ENCODE measurements at places on chromosomes 5 and 9.

GRCh38 chr9:115212125-115212605, 94.2 kb upstream of the TNC start:
- no peak for DNase-seq

- DNase-seq = no peak
Measured at GRCh38 chr5:55578771-55579170, 44.0 kb upstream of the PLPP1 start.

DNA sequence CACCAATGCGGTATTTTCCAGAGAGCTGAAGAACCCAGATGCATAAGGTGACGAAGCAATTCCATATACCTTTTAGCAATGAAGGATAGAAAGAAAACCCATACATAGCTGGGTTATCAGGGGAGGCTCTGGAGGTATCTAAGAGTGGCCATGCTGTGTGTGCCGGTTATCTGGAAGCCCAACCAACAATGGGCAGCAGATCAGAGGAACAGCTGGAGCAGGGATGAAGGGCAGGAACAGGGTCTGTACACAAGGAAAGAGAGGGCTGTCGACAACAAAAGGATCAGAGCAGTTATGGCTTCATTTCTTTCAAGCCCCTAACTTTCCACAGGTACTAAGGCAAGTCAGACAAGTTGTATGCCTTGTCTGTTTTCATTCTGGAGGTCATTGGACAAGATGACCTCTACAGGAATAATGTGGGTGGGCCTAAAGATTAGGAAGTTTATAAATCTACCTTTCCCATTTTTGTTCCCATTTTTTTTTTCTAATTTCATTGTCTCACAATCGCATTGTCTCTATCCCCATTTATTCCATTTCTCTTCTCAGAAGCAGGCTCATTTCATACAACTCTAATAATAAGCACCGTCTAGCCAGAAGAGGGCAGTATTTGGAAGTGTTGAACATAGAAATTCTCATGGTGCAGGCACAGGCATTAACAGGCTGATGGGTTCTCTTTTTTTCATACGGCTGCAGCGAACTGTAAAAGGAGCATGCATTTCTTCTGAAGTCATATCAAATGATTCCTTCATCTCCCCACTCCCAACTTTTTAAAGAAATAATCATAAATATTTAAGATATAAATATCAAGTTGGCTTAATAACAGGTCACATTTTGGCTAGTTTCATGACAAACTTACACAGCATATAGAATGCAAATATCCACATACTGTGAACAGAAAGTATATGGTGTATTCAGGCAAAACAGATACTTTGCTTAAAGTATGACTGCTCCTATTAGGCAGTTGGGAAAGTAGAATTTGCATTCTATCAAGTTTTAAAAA, 63.5 kb downstream of the ZNF474 start:
- DNase-seq = peak; percentile 70

DNA sequence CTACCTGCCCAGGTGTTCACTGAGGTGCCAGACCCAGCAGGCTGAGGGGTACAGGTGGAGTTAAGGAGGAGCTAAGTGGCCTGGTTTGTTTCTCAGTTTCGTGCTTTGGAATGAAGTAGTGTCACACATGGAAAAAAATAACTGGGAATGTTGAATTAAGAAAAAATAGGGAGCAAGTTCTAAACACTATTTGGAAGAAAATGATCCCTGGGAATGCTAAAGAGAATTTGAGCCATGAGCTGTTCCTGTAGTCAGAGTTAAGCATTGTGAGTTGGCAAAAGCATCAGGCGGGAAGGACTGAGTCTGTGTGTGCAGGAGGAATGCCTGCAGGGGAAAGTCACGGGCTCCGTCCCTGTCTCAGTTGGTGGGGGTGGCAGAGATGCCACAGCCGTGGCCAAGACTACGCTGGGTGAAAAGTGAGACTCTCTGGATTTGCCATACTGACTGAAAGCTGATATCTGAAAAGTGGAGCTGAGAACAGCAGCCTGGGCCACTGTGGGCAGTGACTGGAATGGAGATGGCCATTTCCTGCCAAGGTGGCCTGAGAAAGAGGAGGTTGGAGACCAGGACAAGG, 37.0 kb downstream of the SYK start:
- DNase-seq = no peak

- DNase-seq = no peak
Measured at GRCh38 chr5:77369566-77369965, 122.5 kb downstream of the WDR41 start.

- no peak for DNase-seq
Measured at GRCh38 chr5:153774686-153775085, 264.0 kb downstream of the FAM114A2 start.

- DNase-seq = peak; percentile 80
Measured at GRCh38 chr5:107893642-107894041, 222.9 kb upstream of the EFNA5 start.

- no peak for DNase-seq
Measured at GRCh38 chr9:22649384-22649783, 202.8 kb downstream of the DMRTA1 start.

DNA sequence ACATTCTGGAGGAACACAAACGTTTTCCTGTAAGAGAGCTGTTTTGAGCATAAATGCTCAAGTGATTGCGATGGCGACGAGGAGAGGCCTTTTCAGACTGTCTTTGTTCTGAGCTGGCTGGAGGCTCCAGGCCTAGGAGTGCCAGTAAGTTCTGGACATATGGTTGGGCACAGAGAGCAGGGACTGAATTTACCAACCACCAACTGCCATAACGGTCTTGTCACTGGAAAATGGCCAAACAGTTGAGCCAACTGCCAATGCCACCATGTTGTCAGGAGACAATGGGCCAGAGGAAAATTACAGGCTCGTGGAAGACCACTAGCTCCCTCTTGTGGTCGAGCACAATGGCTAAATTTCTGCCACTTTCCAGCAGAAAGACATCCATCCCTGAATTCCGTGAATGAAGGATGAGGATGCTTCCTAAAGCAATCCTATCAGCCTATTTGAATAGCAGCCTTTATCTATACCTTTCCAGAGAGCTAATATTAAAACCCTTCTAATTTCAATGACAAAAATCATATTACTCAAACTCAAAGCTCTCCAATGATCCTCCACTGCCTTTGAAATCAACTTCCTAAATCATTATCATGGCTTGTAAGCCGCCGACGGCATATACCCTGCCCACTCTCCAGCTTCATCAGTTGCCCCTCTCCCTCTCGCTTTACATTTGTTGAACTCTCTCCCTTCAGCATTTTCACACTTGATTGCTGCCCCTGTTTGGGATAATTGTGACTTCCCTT, 66.9 kb upstream of the GLIS3 start:
- DNase-seq = peak; percentile 39

- no peak for DNase-seq
Measured at GRCh38 chr9:134461426-134461982, 135.2 kb downstream of the RXRA start.

DNA sequence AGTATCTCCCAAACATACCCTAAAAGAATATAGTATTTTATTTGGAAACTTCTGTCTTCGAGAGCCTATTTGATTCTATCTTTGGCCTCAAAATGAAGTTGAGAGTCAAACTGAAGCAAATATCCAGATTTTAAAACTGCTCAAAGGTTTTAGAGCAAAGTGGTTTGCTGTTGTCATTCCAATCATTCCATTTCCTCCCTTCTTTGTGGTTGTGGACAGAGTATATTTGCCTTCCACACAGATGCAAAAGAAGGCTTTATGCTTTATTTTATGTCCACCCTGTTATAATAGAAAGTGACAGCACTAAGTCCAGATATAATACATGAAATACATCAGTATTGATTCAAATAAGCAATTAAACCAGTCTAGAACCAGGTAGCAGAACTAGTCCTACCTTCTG, 12.4 kb downstream of the GZMK start:
- peak; percentile 58 for DNase-seq

GRCh38 chr9:125705893-125706292, 1.1 kb downstream of the MAPKAP1 start:
- DNase-seq = no peak

- DNase-seq = no peak
Measured at GRCh38 chr5:9347541-9348295, 198.2 kb downstream of the SEMA5A start.

- no peak for DNase-seq
Measured at GRCh38 chr9:36713515-36714490, 141.1 kb downstream of the MELK start.

DNA sequence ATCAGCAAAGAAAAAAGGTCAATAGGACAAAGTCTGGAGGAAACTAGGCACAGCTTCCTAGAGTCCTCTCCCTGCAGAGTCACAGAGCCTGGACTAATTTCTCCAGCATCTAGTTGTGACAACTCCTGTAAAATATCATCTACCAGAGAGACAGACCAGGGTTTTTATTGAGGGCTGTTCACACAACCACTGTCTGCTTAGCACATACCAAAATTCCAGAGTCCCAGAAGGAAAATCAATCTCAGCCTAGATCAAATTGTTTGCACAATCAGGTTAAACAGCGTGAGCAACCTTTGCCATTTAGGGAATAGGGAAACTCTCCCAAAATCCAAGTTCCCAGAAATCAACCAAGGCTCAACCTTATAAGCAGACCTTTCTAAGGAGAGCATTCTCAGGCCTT, 190.3 kb downstream of the SYK start:
- peak; percentile 64 for DNase-seq

GRCh38 chr9:6852243-6852963, 94.6 kb downstream of the KDM4C start:
- DNase-seq = no peak

DNA sequence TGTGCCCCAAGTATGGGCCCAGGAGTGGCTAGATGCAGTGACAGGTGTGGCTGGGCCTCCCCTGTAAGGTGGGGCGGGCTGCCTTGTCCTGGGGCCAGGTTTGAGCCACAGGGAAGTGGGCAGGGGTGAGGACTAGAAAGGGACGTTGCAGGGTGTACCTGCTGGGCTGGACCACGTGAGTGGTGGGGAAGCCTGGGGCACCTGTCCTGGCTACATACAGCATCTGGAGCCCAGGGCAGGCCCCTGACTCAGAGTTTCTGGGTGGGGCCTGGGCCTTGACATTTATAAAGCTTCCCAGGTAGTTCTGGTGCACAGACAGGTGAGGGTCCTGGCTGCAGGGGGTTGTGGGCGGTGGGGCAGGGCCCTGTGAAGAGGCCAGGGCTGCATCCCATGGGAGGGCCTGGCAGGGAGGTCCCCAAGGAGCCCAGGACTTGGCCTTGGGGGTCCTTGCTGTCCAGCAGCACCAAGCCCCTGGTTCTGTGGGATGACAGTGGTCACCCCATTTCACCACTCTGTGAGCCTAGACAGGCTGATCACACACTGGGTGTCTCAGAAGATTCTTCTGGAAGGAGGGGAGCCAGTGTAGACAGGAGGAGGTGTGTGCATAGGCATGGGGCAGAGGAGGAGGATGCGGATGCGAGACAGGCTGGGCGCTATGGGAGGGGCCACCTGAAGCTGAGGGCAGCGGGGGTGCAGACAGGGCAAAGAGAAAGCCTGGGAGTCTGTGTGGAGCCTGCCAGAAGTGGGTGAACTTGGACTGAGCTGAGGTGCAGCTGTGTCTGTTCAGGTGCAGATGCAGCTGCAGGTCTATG, 94.0 kb downstream of the PHF2 start:
- peak; percentile 13 for DNase-seq

DNA sequence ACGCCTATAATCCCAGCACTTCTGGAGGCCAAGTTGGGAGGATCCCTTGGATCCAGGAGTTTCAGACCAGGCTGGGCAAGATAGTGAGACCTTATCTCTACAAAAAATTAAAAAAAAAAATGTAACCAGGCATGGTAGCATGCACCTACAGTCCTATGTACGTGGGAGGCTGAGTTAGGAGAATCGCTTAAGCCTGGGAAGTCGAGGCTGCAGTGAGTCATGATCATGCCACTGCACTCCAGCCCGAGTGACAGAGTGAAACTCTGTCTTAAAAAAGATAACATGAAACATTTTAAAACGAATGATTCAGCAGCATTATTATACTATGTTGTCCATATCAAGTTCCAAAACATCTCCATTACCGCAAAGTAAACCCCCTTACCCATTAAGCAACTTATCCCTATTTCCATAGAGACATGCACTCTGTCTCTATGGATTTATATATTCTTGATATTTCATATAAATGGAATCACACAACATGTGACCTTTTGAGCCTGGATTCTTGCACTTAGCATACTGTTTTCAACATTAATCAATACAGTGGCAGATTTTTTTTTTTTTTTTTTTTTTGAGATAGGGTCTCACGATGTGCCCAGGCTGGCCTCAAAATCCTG, 56.9 kb upstream of the MTMR12 start:
- no peak for DNase-seq

DNA sequence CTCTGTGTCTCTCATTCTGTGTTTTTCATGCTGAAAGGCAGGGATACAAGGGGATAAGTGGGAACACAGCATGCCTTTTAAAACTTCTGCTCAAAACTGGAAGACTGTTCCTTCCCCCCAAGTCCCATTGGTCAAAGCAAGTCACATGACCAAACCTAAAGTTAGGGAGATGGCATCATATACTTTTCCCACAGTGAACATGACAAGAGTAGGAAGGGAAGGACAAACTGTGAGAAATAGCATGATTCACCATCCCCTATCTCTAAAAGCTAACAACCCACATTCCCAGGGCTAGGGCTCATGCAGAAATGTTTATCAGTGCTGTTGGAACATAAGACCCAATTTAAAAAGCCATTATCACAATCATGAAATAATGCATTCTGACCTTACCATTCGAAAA, 24.2 kb upstream of the SHISAL2B start:
- peak; percentile 43 for DNase-seq

DNA sequence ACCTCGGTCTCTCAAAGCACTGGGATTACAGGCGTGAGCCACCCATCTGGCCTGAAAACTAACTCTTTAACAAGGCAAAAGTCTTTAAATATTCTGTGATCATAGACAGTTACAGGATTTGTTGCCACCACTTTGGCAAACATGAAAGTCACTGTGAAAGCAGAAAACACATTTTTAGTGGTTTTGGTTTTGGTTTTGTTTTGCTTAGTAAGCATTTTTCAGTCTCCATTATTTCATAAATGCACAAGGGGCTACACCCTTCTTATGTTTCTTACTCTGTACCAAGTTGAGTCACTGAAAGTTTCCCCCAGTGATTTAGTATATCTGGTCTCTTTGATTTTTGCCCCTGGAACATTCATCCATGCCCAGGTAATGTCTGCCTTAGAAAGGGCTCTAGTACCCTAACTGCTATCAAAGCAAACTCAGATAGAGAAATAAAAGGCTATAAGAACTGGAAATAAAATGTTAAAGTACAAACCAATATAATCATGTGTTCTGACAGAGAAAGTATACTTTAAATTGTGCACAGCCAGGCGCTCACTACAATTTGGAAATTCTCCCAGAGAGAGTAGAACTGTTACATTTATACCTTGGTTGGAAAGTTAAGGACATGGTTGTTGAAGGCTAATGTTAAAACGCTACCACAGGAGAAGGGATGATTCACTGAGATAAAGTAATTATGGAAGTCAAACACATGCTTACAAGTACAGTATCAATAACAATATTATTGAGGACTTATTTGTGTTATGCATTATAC, 1022.5 kb upstream of the DMAC1 start:
- peak; percentile 8 for DNase-seq

GRCh38 chr5:44933686-44934085, 124.9 kb downstream of the MRPS30 start:
- DNase-seq = no peak

DNA sequence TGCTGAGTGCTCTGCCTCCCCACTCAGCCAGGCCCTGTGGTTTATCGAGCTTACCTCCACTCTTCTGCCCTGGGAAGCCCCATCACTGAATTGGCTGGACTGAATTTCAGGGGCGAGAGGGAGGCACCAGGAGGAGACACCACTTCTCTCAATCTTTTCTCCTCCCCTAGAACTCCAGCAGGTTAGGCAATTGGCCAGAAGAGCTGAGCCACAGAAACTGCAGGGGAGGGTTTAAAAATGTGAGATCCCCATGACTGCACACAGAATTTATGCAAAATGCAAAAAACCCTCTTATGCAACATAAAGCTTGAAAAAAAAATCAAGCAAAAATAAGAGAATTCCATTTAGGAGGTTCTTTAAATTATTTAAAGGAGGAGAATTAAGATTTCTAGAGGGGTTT, 29.9 kb downstream of the TUT7 start:
- DNase-seq = peak; percentile 69
